NCI-H2081 treated with DMSO at 0.1 percent for 48 hours (cell line): ENCODE measurements at places on chromosomes 7 and 10.

DNA sequence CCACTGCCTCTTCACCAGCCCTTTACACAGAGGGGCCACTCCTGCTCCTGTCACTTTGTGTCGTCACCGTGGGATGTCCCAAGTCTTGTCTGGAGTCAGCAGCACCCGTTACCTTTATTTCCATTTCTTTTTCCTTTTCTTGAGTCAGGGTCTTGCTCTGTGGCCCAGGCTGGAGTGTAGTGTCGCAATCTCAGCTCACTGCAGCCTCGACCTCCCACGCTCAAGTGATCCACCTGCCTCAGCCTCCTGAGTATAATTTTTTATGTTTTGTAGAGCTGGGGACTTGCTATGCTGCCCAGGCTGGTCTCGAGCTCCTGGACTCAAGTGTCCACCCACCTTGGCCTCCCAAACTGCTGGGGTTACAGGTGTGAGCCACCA is 28.6 kb upstream of the ADGRA1 start:
- no peak for DNase-seq

GRCh38 chr7:100893910-100894721 is 1.6 kb downstream of the ACHE start:
- DNase-seq: no peak

- no peak for DNase-seq
These were observed 108.1 kb downstream of the CFTR start for GRCh38 chr7:117587931-117588330.

- DNase-seq: no peak
These were observed 128.3 kb downstream of the CUBN start for GRCh38 chr10:17001297-17001744.

DNA sequence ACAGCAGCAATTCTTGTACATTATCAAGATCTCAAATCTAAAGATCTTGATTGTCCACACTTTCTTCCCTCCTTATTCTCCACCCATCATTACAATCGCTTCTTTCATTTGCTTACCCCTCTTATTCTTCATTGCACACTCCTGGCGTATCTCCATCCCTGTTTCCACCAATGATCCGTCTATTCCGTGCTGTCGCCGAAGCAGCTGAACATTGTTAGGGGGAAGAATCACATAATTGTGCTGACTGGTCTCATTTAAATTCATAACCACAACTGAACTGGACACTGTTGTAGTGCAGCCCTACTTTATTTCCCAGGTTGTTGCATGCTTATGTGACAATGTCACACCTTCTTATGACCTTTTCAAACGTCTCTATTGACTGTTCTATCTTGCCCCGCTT is 18.9 kb upstream of the NRP1 start:
- DNase-seq: no peak

DNA sequence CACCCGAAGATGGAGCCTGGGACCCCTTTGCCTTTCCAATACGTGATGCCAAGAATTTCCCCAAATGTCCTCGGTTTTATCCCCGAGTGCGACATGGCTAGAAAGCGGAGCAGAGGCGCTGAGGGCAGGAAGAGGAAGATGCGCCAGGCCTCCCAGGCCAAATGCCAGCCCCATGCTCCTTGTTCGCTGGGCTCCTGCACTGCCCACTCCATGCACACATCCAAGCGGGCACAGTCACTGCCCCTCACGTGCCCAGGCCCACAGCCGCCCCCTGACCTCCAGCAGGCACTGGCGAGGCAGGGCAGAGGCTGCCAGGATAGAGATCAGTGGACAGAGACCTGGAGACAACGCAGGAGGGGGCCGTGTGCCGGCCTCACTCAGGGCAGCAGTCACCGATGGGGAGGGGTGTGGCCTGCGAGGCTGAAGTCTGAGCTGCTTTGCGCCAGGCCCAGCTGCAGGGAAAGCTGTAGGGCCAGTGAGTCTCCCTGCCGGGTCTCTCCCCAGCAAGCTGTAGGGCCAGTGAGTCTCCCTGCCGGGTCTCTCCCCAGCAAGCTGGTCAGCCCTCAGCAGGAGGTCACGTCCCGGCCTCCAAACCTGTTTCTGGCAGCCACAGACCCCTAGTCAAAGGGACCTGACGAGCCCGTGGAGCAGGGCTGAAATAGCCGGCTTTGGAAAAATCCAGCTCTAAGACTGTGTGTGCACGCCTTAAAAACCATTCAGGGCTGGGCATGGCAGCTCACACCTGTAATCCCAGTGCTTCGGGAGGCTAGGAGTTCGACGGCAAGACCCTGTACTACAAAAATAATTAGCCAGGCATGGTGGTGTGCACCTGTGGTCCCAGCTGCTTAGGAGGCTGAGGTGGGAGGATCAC is 100.6 kb upstream of the DIP2C start:
- DNase-seq: no peak

DNA sequence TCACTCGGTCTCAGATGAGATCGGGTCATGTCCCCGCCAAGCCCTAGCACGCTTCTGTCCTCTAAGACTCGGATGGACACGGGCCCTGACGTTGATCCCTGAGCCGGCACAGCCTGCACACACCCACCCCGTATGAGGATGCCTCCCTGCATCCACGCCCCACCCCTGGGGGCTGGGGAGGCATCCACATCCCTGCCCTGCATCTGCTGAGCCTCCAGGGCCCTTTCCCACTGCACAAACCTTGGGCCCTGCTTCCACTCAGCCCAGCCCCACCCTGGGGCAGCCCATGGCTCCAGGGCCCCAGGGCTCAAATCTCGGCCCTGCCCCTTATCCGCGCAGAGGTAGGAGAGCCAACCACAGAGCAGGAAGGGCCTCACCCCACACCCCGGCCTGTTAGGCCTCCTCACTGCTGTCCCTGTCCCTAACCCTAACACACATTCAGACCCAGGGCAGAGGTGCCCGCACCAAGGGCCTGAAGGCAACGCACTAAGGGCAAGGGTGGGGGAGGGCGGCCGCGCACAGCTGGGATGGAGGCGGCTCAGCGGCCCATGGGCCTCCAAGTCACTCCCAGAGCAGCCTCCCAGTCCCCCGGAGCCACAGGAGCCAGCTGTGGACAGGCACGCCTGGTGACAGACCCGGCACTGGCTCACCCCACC is 9.5 kb upstream of the MICALL2 start:
- no peak for DNase-seq

GRCh38 chr10:83555264-83555663 is 584.0 kb upstream of the GHITM start:
- no peak for DNase-seq

GRCh38 chr7:90345595-90346335 is 751 bp upstream of the GTPBP10 start:
- DNase-seq: no peak

DNA sequence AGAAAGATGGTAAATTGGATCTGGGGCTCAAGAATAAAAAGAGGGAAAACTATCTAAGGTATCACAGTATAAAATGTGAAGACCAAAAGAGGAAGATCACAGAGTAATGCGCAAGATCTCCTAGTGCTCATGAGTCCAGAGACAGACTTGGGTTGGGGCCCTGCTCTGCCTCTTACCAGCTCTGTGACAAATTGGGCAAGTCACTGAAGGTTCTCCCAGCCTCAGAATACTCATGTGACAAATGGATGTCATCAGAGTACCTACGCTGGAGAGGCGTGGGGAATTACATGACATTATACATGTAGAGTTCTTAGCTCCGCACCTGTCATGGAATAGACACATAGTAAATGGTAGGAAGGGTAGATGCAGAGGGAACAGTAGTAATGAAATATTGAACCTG is 124.4 kb downstream of the DOCK4 start:
- DNase-seq: no peak

DNA sequence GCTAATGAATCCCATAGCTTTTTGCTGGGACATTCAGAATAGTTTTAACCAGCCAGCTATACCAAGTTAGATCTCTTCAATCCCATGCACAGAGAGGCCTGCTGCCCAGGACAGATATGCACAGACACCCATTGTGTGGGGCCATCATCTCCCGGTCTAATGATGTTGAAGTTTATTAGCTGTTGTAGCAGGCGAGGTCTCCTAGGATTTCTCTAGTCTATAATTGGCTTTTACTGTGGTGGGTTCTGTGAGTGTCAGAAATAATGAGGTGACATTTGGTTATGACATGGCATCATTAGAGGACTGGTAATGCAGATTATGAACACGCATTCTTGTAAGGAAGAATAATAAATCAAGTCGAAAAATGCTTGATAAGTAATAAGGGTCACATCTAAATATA is 81.4 kb upstream of the PLPP4 start:
- DNase-seq: no peak

- no peak for DNase-seq
These were observed 19.4 kb downstream of the KCNK18 start for GRCh38 chr10:117216611-117217195.

DNA sequence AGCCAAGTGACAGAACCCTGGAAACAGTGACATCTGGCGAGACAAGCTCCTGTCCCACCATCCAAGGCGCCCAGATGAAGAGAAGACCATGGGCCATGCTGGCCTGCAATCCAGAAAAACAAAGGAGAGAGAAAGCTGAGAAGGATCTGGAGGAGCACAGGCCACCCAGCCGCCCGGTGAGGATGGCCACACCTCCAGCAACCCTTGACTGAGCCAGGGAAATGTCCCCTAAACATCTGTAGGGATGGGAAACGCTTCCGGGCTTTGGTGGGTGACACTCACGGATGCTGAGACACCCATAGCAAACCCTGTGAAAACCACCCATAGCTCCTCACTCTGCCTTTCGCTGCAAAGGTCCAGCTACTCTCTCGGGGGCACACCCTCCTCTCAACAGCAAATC is 32.0 kb downstream of the TCERG1L start:
- DNase-seq: no peak

DNA sequence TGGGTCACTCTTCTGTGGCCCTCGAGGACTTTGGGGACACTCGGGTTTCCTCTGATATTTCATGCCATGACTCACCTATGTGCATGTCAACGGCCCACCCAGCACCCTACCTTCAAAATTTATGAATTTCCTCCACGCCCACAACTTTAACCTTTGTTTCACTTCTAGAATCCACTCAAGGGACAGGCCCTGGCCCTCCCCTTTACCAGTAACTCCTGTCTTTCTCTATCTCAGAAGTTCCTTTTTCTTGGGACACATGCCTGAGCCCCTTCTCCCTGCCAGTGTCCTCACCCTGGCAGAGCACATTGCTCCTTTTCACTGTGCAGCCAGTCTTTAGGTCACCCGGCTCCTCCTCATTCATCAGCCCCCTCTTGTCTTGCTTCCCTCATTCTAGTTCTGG is 282.5 kb upstream of the KLF6 start:
- no peak for DNase-seq

- DNase-seq: no peak
These were observed 108.0 kb upstream of the LSM8 start for GRCh38 chr7:118075936-118076335.

- no peak for DNase-seq
These were observed 87.2 kb downstream of the MDFIC start for GRCh38 chr7:115009139-115009538.

GRCh38 chr10:15200626-15201025 is 32.1 kb upstream of the NMT2 start:
- no peak for DNase-seq

DNA sequence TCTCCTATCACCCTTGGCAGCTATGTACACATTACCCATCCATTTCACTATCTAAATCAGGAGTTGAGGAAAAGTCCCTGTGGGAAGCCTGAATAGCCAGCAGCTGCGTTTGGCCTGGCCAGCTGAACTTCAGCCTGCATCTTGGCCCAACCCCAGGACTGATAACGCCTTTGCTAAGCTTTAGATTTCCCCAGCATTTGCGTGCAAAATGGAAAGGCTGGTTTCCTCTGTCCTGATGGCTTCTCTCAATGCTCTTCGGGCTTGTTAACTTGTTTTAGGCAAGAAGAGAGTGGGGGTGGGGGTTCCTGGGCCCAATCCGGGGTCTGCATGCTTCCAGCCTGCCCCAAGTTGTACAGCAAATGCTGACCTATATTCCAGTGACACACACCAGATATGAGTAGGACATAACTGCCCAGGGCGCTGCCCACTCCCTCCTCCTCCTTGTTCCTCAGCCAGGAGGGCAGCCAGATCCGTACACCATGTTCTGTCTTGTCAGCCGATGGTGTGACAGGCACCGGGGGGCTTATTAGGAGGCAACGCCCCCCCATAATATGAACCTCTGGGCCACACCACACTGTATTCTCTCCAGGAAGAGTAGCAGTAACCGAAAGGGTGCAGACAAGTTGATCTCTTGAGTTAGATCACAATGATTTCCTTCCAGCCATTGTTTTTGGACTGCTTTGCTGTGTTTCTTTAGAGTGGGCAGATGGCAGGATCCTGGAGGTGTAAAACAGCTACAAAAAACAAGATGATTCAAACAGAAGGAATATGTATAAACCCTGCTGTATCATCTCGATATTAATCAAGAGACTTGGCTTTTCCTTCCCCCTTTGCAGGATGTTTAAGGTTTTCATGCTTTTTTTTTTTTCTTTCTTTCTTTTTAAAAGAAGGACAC is 339.0 kb downstream of the RNLS start:
- no peak for DNase-seq

DNA sequence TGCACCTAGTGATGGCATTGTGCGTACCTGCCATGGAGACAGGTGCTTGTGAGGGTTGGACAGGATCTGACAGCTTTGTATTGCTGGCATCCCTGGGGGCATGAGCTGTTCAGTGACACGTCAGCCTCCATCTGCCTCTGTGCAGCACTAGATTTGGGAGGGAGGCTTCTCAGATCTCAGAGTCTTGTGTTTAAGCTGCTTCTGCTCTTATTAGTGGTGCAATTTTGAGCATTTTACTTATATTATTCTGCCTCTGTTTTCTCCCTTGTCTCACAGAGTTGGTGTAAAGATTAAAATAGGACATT is 5.1 kb downstream of the ARHGAP22 start:
- no peak for DNase-seq

DNA sequence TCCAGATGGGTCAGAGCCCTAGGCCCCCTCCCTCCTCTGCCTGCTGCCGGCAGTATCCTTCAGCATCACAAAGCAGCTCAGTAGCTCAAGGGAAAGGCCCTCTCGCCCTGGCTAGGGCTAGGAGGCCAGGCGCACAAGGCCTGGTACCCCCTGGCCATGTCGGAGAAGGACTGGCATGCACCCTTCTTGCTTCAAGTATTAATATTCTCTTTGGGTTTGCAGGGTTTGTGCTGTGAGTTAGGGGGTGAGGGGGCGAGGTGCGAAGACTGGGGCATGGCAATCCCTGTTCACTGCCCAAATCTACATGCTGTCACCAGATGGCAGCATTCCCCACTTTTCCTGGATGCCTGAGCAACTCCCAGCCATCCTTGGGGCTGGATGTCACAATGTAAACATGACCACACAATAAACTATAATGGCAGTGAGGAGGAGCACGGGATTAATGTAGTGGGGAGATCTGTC is 105.2 kb downstream of the NEURL1 start:
- DNase-seq: peak; percentile 13

DNA sequence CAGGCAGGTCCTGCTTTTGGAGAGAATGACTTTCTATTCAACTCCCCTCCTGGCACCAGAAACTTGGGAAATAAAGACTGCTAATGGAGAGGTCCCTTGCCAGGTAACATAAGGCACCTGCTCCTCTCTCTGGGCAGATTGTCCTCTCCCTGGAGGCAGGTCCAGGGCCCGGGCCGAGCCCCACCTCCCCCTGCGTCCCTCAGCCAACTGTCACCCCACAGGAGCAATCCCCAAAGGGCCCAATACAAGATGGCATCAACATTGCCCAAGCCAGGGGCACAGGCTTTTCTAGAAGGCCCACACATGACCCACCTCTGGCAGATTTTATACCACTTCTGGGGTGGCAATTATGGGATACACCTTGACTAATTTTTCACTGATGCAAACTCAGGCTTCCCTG is 145.2 kb downstream of the HERPUD2 start:
- DNase-seq: no peak

- no peak for DNase-seq
These were observed 43.8 kb upstream of the RPA3 start for GRCh38 chr7:7761974-7762779.

GRCh38 chr7:39904077-39904486 is 46.0 kb upstream of the CDK13 start:
- no peak for DNase-seq
